ENCODE measurements at places on chromosomes 11 and 22. TPM values are rescaled to one million over a fixed set of nuclear protein-coding genes. Genes with fewer than 3 reads are reported as not detected.

SVIP gene
- 19.6 TPM for total RNA-seq

CCND1 gene
- 331 TPM for total RNA-seq

DNA sequence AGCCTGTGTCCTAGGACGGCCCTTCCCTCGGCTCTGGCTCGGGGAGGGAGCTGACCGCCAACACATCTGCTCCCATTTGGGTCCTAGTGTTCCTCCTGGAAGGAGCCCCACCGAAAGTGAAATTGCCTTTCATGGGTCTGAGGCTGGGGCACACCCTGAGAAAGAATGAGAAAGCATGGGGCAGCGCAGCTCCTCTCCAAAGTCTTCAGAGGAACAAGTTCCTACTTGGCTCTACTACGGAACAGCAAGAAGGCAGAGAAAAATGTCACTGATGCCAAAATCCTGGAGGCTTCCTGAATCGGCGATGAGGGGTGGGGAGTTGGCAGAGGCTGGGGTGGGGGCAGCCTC is 41.5 kb upstream of the MYEOV start:
- peaks cover 9% of the 10 kb centered on the region for H3K4me1 ChIP-seq
- H3K27ac ChIP-seq = no peak overlapping the region
- H3K4me3 ChIP-seq = no peak overlapping the region
- no peak for DNase-seq

DNA sequence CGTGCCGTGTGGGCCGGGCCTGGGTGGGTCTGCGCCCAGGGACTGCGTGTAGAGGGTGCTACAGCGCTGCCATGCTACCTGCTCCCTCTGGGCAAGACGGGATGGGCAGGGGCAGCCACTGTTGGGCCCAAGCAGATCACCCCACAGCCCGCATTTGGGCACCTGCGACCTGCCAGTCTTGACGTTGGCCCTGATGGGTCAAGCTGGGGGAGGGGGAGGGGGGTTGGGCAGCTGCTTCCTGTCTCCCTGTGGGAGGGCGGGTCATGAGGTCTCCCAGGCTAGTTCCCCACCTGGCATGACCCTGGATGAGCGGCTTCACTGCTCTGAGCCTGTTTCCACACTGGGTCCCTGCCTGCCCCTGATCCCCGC is 2.8 kb upstream of the RPS19BP1 start:
- DNase-seq = no peak
- H3K4me1 ChIP-seq = 0 out of 2 replicates have a peak, but pooled peaks cover 13% of the 10 kb centered on the region
- H3K4me3 ChIP-seq = no peak overlapping the region
- H3K36me3 ChIP-seq = no peaks in the 10 kb centered on the region

C11orf87 gene
- not detected for total RNA-seq

MS4A15 gene
- not detected for total RNA-seq

OR1S1 gene
- total RNA-seq = not detected

Data from Caco-2 (cell line).